ENCODE measurements at places on chromosomes 3 and 15.
A peak's percentile ranks its signal among the peaks of the same experiment; 100 is the strongest.

DNA sequence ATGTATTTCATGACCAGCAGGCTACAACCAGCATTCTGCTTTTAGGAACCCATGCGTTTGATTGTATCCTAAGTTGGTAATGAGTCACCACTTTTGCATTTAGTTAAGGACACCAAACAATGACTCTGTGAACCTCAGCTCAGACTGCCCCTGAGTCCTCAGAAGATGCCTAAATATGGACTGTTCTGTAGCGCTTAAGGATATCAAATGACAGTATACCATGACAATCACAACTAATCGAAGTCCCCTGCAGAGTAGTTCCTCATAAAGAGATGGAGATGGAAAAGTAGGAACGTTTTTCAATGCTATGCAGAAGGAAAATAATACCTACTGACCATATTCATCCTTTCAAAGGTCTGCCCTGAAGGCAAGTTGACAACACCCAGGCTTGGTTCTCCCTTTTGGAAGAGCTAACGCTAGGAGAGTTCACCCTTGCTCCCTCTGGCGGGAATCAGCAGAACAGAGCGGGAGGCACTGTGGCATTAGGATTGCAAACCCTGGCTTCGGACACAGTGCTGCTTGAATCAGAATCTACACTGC is 508.6 kb downstream of the FHIT start:
- peak; percentile 6 for DNase-seq

GRCh38 chr15:44101286-44101685 is 93.8 kb downstream of the FRMD5 start:
- DNase-seq, result no peak

DNA sequence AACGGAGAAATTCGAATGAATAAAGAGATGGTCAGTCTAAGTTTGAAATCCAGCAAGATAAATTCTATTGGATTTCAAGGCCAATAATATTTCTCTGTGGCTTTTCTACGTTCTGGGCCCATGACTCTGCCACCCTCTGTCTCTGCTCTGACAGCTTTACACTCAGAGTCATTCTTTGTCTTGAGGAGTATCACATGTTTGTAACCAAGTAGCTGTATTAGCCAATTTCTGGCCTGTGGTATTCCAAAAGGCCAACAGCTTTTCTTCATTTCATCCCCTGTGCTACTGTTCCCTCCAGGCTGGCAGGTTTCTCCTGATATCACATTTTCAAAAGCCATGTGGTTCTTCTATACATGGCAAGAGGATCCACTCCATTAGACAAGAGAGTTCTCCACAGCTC is 324.1 kb upstream of the CNTN4 start:
- no peak for DNase-seq

DNA sequence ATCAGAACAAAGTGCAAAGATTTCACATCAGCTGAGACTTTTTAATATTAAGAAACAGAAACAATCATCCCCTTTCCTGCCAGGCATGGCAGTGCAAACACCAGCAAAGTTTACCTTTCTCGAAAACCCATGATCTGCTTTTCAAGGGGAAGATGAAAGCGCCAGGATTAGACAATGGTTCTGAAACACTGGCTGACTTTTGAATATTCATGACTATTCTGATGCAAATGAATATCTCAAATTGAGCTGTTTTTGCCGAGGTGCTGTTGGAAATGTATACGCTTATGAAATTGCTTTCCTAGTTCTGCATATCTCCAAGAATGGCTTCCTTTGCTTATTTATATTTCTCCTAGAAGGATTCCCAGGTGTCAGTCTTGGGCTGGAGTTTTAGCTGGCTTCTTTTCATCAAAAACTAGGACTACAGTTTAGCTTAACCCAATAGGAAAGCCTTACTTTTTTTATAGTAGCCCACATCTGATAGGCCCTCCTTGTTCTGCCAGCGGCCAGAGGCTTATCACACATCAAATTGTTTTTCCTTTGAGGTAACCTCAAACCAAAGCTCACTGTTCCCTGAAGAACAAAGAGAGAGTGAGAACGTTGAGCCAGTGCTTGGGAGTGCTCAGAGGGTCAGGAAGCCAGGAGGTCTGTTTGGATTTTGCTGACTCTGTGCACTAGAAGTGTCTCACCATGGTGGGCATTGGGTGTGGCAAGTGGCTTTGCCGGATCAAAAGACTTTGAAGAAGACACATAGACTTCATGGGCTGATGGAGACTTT is 74.0 kb upstream of the PLCL2 start:
- DNase-seq, result no peak

- no peak for DNase-seq
Observed at GRCh38 chr3:132703733-132704132, 18.5 kb downstream of the NPHP3 start.

DNA sequence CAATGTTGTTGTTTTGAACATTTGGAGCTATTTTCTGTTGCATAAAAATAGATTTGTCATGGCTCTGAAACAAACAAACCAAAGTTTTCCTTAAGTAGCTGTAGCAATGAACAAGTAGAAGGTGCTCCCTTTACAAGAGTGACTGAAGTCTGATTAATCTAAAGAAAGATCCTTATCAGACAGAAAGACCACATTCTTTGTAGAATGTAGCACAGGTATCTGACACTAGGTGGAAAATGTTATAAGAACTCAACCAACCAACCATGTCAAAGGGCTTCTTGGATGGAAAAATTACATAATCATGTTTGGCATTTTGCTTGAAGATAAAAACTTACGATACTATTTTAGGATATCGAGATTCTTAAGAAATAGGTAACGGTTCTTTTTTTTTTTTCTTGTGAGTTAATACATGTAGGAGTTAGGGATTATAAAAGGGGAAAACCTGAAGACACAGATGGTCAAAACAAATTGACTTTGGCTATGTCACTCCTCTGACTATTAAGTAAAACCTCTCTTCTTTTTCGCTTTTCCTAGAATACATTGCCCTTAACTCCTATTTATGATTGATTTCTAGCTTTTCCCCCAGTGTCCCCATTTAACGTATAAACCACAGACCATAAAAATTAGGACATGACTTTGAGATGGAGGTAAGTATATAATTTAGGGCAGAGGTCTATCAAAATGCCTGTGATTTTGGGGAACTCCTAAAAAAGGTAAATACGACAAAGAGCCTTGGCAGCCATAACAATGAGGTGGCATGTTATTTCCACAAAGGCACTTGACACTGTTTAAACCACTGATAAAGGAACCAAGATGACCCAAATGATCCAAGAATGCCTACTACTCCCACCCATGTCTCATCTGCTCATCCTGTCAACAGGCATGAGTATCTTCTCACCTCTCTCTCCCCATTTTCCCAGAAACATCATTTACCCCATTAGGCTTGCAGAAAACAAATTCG is 72.0 kb downstream of the CCR4 start:
- DNase-seq, result no peak

DNA sequence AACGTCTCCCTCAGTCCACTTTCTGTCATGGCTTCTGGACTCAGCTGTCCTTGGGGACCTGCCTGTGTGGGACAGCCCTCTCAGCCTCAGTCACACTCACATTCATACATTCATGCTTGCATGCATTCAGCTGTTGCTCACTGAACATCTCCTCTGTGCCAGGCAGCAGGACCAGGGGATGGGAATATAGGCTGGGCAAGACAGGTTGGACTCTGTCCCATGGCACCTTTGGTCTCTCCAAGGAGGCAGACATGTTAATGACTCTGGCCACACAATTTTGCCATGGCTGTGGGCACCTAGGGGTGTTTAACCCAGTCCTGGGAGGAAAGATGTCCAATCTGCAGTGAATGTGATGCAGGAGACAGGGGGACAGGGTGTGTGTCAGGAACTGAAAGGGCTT is 7.8 kb upstream of the DNAH1 start:
- DNase-seq, result no peak

- DNase-seq, result no peak
Observed at GRCh38 chr3:43028001-43028400, 48.9 kb downstream of the GASK1A start.

DNA sequence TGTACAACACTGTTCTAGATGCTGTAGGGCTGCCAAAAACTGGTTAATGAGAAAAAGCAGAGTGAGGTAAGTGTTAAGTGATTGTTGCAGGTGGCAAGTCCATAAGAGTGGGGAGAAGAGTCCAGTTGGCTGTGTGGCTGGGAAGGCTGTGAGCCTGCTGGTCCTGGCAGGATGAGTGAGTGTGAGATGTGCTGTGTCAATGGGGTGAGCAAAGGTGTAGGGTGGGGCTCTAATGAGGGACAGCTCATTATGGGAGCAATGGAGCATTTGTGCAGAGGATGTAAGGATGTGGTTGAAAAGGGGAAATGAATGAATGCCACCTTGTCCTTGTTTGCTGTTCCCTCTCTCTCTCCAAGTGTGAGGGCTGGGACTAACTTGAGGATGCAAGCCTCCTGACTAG is 145.3 kb upstream of the ROPN1 start:
- no peak for DNase-seq

DNA sequence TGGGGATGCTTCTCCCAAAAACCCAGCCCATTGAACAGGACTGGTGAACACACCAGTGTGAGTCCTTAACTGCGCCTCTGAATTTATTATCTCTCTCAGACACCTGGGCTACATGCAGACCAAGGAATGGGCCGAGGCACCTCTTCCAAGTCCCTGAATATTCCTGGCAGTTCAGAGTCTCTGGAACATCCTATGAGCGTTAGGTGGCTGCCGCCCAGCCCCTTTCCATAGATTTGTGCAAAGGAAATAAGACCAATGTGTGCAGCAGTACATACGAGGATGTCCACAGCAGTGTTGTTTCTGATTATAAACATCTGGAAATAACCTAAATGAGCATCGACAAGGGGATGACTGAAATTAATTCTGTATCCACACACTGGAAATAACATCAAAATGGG is 104.9 kb upstream of the RPL32 start:
- DNase-seq, result no peak

DNA sequence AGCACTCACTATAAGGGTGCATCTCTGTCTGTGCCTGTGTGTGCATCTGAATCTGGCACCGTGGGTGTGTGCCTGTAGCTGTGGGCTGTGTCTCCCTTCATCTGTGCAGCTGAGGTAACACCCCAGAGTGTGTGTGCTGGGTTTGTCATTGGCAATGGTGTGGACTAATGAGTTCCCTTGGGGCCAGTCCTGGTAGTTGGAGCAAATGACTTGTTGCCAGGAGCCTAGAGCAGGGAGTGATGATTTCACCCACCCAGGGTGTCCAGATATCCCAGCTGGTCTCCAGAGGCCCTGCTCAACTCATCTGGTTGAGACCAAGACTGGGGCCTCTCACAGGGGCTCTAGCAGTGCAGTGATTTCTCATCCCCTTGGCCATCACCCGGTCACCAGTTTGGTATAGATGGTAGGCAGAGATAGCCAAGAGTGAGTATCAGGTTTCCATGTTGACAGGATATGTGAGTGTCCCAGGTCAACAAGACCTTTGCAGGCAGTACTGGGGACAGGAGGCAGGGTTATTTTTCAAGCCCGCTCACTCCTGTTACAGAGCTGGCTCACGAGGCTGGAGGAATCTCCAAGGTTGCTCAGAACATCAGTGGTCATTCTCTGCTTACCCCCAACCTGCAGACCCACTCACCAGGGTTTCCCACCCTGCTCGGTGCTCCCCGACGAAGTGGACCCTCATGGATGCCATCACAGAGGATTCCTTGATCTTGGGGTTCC is 4.1 kb upstream of the HDAC11 start:
- no peak for DNase-seq

- no peak for DNase-seq
Observed at GRCh38 chr3:40546816-40547215, 22.1 kb downstream of the ZNF621 start.

DNA sequence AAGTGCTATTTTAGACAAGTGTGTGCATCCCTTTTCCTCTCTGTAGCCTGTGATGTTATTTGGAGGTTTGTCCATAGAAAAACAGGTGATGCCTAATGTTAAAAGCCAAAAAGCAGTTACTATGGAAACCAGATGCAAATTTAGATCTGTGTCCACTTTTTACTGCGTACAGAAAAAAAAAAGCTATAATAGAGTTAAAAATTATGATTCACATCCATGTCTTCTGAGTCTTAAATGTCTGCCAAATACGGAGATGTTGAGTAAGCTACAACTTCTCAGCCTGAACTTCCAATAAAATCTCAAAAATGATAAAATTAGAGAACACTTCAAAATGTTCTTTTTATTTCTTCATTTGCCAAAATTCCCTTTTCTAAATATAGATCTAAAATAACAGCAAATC is 74.2 kb upstream of the GAP43 start:
- DNase-seq, result no peak

DNA sequence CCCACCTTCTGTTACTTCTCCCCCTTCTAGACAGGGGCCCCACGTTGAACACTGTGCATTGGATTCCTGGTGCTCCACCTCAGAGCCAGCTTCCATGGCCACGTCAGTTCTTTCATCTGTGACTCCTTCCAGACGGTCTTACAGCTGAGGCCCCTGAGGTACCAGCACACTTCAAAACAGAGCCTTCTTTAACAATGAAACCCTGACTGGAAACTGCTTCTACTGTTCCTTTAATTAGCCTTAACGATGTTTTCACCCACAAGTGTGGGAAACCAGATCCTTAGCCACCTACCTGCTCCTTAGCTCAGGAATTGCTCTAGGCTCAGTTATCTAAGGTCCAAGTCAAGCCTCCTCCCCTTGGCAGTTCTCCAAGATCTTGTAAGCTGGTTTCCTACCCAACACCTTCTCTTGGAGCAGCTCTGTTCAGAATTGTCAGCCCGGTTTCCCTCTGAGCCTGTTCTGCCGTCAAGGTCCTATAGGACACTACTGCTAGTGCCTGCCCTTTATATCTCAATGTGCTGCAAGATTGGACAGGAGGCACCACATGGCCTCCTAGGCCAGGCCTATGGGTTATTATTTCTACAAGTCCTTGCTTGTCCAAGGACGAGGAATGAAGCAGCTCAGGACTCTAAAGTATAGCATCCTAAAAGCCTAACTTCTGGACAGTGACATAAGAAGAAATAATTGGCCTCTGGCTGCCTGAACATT is 80.7 kb downstream of the FMN1 start:
- no peak for DNase-seq

- no peak for DNase-seq
Observed at GRCh38 chr3:71430941-71431552, 152.5 kb downstream of the FOXP1 start.

DNA sequence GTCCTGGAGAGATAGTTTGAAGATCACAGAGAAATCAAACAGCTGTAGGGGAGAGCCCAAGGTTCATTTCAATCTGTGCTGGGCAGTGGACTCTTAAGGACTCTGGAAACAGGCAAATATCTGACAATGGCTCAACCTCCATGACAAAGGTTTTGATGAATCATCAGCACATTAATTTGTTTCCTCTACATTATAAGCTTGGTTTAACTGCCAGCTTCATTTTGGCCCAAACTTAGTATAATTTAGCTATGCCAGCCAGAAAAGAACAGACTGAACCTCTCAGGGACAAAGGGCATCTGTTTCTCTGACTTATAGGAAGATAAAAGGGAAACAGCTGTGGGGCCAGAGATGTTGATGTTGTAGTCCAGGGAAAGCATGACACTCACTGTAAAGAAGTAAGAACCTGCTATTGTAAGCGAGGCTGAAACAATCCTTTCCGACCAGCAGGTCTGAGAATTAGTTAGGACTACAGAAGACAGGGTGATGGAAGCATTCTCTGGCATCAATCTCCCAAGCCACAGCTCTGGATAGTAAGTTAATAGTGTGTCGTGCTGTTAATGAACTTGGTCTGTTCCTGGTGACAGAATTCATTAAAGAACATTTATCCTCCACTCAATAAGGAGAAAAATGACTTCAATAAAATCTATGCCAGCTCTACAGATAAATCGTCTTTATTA is 110.1 kb downstream of the KCNMB2 start:
- peak; percentile 7 for DNase-seq
